ENCODE measurements at places on chromosomes 7 and 10. TPM values are rescaled to one million over a fixed set of nuclear protein-coding genes. Genes with fewer than 3 reads are reported as not detected.

GRCh38 chr7:85176197-85176596, 10.7 kb downstream of the SEMA3D start:
- no peak for DNase-seq

DNA sequence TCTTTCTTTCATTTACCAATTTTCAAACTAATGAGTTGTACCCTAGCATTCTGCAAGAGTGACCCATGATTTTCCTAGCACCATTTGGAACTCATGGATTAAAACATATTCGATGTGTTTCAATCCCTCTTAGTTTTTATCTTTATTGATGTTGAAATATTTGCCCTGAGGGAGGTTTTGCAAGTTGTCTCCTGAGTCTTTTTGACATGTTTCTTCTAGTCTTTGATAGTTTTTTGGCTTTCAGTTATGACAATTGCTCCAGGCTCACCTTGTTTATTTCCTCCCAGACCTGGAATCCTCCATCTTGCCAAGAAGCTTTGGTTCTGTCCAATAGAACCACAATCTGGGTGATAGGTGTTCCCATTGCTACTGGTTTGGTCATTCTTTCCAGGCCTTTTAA, 327.8 kb downstream of the WDR11 start:
- DNase-seq, result no peak

- DNase-seq, result no peak
Observed at GRCh38 chr10:68562661-68563570, 2.8 kb downstream of the TET1 start.

GRCh38 chr10:84583501-84583900, 255.1 kb downstream of the CCSER2 start:
- DNase-seq, result no peak

SPDYE6 gene
- total RNA-seq, result not detected

GIMAP6 gene
- 16.8 TPM for total RNA-seq

PLEKHS1 gene
- not detected for total RNA-seq

DNA sequence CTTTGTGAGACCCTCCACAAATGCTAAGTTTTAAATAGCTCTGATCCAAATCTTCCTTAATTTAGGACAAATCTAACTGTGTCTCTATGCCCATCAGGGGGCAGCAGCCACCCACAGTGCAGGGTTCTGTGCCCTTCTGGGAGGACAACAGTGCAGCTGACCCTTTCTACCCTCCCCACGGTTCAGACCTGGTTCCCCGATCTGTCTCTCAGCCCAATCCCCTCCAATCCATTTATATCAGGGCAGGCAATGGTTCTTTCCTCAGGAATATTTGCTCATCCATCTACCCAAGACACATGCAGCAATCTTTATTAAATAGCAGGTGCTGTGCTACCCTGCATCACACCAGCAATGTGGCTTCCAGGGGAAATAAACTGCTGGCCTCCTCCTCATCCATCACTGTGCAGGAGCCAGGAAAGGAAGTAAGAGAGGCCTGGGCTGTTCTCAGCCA, 4.0 kb upstream of the RBM28 start:
- DNase-seq, result no peak

ACTR3C gene
- 4.3 TPM for total RNA-seq

DNA sequence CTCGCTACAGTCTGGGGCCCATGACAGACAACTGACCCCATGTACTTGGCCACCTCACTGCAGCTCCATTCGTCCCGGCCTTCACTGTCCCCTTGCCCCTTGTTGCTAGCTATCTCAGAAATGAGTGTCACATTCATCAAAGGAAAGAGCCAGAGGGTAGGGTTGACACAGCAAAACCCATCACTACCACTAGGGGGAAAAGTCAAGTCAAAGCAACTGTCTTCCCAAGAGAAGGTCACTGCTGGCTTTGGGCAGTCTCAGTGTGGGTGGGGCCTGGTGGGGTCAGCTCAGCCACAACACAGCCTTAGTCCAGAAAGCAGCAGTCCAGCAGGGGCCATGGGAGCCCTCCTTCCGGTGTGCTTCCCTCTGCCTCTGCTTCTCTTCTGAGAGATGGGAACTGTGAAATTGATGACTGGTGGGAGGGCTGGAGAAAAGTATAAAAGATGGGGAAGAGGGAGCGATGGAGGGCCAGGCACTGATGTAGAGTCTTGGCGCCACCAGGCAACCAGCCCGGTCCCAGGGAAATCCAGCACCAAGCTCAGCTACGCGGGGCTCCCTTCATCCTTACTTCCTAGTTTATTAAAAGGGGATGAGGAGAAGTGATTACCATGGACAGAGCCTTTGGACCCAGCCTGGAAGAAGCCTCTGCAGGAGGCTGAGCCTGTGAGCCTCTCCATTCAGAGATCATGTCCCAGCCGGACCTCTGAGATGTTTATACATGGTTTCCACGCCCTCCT, 58.0 kb downstream of the PLXNA4 start:
- no peak for DNase-seq

GRCh38 chr10:82576093-82576492, 701.1 kb downstream of the NRG3 start:
- DNase-seq, result no peak

DNA sequence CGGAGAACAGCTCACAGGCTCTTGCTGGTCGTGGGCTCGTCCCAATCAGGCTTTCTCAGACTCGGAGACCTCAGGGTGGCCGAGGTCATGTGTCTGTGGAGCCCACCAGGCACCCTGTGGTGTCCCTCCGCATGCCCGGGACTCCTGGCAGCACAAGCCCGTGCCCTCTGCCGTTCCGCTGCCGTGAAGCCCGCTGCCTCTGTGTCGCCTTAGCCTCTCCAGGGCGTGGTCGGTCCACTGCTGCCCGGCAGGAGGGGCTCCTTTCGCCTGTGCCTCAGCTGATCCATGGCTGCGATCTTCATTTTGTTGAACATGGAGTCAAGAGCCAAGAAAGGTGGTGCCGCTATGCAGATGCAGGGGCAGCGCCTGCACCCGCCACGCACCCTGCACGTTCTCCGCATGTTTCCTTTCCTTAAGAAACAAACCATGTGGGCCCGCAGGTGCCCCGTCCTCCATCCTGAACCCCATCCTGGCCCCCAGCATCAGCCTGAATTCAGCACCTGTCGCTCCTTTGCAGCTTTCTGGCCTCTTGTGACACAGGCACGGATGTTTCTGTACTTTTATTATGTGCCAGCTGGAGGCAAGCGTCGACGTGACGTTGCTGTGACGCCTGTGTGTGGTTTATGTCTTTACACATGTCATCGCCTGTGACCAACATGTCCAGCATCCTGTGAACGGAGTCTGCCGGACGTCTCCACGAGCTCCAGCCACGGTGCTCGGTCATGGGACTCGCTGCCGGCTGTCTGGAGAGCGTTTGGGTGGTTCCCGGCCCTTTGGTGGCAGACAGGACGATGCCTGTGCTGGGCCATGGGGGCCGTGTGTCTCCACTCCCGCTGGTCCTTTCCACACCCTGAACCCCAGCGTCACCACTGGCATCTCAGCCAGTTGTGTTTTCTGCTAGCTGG, 69.9 kb downstream of the NKX6-2 start:
- DNase-seq, result peak; percentile 8

DNA sequence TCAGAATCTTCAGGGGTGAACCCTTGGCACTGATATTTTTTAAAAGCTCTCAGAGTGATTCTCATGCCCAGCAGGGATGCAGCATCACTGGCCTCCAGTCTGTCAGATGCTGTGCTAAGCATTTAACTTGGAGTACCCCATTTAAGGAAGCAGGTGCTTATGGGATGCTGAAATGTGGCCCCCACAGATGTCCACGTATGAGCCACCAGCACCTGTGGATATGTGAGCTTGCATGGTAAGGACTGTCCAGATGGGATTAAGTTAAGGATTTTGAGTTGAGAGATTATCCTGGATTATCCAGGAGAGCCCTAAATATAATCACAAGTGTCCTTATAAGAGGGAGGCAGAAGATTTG, 17.7 kb downstream of the CHST3 start:
- no peak for DNase-seq

DNA sequence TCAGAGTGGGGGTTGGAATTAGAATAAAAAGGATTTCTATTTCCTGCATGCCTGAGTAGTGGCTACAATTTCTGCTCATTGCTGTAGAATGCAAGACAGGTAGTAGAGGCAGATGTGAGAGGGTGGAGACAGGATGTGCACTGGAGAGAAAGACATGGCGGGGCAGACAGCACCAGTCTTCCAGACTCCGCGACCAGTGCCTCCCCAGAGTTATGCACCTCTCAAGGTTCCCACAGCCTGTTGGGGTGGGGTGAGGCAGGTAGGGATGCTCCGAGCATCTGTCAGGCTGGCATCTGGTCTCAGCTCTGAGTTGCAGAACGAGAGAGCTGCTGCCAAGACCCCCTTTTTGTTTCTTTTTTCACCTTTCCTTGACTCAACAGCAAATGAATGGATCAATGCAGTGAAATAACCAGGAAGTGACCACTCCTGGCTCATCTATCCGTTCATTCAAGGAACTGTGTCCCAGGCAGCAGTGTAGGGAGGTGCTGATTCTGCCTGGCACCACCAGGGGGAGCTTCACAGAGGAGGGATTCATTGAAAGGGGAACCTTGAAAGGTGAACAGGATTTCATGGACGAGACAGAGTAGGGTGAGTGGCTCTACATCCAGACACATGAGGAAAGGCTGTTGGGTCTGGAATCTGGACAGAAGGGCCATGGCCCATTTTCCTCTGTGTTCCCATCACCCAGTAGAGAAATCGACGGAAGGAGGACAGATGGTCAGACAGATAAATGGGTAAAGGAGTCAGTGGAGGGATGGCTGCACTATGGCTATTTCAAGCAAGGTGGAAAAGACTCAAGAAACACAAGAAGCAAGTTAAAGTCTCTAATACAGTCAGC, 17.2 kb upstream of the SLC18A3 start:
- no peak for DNase-seq

GRCh38 chr7:19390795-19391194, 245.6 kb upstream of the FERD3L start:
- no peak for DNase-seq

- DNase-seq, result no peak
Observed at GRCh38 chr10:30127120-30127541, 67.7 kb upstream of the JCAD start.

DNA sequence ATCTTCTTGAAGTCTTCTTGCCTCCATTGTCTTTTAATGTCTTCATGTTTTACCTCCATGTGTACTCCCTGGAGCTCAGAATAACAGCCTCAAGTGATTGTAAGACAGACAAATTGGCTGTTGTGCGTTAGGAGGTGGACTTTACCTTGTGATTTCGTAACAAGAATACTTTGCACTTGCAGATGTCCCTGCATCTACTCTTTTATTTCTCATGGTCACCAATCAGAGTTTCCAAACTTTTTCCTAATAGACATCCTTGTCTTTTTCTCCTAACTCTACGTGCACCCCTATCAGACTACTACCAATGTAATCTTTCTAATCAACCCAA, 172.3 kb downstream of the NRP1 start:
- DNase-seq, result no peak

CYP2C19 gene
- 0.50 TPM for total RNA-seq

KCNH2 gene
- 0.12 TPM for total RNA-seq

- no peak for DNase-seq
Observed at GRCh38 chr7:70098905-70099672, 500.8 kb downstream of the AUTS2 start.

GRCh38 chr10:87053111-87053510, 33.0 kb downstream of the FAM25A start:
- DNase-seq, result no peak

DNA sequence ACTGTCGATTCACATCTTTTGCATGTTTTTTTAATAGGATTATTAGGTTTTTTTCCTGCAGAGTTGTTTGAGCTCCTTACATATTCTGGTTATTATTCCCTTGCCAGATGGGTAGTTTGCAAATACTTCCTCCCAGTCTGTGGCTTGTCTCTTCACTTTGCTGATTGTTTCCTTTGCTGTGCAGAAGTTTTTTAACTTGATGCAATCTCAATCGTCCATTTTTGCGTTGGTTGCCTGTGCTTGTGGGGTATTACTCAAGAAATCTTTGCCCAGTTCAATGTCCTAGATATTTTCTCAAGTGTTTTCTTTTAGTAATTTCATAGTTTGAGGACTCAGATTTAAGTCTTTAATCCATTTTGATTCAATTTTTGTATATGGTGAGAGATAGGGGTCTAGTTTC, 95.4 kb downstream of the TBXAS1 start:
- DNase-seq, result no peak

NRCAM gene
- 6.5 TPM for total RNA-seq

C10orf143 gene
- total RNA-seq, result 1.6 TPM

P4HA1 gene
- total RNA-seq, result 34.8 TPM

WDR86 gene
- 22.0 TPM for total RNA-seq

GPR15LG gene
- total RNA-seq, result not detected

DNA sequence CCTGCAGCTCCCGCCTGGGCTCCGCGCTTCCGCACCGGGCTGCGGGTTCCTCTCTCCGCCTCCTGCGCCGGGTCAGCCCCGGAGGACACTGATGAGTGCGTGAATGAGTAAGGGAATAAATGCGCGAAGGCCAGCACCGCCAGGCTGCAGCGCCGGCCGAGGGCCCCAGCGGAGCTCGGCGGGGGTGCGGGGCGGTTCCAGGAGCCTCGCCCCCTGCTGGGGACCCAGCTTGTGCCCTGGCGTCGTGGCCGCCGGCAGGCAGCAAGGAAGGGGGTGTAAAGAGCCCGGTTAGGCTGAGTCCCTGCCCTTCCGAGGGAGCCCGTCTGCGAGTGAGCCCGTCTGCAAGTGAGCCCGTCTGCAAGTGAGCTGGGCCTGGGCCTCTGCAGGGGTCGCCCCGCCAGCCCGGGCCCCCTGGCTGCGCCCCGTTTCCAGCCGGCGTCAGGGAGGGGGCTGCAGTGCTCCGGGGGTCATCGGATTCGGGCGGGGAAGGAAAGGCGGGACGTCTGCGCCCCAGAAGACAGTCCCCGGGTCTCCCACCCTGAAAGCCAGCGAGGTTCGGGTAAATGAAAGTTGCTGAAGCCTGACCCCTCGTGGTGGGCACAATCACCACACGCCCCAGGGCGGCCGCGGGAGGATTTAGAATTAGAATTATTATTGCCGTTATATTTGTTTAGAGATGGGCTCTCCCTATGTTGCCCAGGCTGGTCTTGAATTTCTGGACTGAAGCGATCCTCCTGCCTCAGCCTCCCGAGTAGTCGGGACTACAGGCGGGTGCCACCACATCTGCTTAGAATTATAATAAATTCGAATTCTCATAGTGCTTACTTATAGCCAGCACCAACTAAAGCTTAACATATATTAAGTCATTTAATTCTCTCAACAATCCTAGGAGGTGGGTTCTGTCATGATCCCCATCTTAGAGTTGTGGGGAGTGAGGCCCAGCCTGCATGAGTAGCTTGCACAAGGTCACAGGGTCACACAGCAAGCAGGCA, 8.6 kb upstream of the CRYGN start:
- DNase-seq, result peak; percentile 62

GRCh38 chr7:117347480-117347879, 24.6 kb upstream of the WNT2 start:
- no peak for DNase-seq

DNA sequence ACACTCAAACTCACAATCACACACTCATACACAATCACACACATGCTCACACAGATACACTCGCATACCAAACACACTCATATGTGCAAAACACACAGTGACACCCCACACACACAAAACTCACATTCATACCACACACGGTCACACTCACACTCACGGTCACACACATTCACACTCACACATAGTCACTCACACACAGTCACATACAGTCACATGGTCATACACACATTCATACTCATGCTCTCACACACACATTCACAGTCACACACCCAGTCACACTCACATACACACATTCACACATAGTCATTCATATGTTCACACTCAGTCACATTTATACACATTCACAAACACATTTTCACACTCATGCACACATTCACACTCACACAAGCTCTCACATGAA, 296.0 kb upstream of the RNF32 start:
- no peak for DNase-seq

All from omental fat pad (tissue), 4 donors.